Islet precursor cell (in vitro differentiated cells): ENCODE measurements at places on chromosomes 11 and 22.
A peak's percentile ranks its signal among the peaks of the same experiment; 100 is the strongest.

GRCh38 chr11:111598148-111598547, 4.1 kb upstream of the SIK2 start:
- DNase-seq, result no peak

DNA sequence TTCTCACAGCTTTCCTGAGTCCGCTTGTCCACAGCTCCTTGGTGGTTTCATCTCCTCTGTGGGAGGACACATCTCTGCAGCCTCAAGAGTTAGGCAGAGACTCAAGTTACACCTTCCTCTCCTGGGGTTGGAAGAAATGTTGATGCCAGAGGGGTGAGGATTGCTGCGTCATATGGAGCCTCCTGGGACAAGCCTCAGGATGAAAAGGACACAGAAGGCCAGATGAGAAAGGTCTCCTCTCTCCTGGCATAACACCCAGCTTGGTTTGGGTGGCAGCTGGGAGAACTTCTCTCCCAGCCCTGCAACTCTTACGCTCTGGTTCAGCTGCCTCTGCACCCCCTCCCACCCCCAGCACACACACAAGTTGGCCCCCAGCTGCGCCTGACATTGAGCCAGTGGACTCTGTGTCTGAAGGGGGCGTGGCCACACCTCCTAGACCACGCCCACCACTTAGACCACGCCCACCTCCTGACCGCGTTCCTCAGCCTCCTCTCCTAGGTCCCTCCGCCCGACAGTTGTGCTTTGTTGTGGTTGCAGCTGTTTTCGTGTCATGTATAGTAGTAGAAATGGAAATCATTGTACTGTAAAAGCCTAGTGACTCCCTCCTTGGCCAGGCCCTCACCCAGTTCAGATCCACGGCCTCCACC, 11.7 kb downstream of the RASD2 start:
- peak; percentile 76 for DNase-seq

DNA sequence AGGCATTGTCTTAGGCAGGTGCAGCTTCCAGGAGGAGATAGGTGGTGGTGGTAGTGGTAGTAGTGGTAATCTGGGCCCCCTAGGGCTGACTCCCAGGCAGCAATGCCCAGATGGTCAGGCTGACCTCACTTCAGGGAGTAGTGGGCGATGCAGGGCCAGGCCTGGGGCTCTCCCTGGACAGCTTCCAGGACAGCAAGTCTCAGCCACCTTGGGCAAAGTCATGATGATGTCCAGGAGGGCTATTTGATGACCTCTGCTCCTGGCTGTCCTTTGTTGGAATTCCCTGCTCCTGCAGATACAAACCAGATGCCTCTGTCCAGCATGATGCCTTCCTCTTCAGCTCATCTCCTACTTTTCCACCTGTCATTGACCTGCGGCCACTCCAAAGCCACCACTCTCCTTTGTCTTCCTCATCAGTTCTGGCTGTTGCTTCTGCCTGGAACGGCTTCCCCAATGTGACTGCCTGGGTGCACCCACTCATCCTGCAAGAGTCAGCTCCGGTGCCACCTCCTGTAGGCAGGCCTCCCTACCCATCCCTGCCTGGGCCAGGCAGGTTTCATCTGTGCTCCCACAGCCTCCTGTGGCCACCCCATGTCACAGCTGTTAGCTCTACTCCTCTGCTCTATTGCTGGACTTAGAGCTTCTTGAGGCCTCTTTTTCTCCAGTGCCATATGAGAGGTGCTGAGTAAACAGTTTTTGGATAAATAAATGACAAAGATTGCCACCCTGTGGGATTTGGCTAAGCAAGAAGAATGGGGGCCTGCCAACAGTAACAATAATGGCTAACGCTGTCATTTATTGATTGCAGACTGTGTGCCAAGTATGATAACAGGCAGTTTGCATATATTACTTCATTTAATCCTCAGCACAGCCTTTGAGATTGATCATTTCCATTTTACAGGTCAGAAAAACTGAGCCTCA, 172.9 kb upstream of the NECTIN1 start:
- no peak for DNase-seq

- no peak for DNase-seq
Observed at GRCh38 chr11:11480971-11481370, 127.9 kb upstream of the CSNK2A3 start.

GRCh38 chr11:82756765-82757639, 23.3 kb upstream of the FAM181B start:
- no peak for DNase-seq

DNA sequence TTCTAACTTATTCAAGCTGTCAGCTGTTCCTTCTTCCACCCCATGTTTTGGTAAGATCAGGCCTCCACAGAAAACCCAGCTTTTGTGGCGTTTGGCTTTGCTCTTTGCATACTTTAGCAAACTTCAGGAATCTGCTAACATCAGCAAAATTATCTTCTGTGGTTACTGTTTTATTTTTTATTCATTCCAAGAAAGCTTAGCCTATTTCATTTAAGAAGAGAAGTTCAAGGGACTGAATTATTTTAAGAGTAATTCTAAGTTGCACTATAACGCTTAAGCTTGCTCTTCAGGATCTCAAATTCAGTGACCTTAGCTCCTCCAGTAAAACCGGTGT, 1.1 kb downstream of the JHY start:
- no peak for DNase-seq

DNA sequence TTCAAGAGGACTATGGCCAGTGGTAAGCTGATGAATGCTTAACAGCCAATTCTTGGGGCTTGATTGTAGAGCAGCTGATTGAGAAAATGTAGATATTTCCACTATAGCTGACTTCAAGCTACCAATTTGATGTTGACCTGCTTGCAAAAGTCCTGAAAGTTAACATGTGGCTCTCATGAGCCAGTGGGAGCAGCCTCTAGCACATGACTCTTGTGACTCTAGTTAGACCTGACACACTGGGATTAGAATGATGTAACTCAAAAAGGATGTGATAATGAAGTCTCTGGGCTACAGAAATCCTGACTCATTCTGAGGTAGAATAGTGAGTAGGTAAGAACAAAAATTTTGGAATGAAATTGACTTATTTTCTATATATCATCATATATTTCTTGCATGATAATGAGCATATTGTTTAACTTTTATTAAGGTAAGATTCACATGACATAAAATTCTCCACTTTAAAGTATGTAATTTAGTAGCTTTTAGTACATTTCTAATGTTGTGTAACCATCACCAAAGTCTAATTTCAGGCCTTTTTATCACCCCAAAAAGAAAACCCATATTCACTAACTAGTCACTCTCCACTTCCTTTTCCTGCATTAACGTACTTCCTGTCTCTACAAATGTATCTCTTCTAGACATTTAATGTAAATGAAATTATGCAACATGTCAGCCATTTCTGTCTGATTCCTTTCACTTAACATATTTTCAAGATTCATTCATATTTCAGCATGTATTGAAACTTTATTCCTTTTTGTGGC, 16.1 kb upstream of the OR52H1 start:
- no peak for DNase-seq

GRCh38 chr11:127888386-127888785, 699.0 kb downstream of the ETS1 start:
- no peak for DNase-seq
